Heart right ventricle (tissue), 16 donors: ENCODE measurements at places on chromosomes 3 and 15. TPM values are rescaled to one million over a fixed set of nuclear protein-coding genes. Genes with fewer than 3 reads are reported as not detected.

- H3K4me3 ChIP-seq: no peak overlapping the region
- H3K36me3 ChIP-seq: no peaks in the 10 kb centered on the region
- H3K27me3 ChIP-seq: peaks cover 12% of the 10 kb centered on the region
- H3K27ac ChIP-seq: no peak overlapping the region
- no peak for DNase-seq
Observed at GRCh38 chr15:80228959-80229610, 22.9 kb downstream of the CTXND1 start.

DNA sequence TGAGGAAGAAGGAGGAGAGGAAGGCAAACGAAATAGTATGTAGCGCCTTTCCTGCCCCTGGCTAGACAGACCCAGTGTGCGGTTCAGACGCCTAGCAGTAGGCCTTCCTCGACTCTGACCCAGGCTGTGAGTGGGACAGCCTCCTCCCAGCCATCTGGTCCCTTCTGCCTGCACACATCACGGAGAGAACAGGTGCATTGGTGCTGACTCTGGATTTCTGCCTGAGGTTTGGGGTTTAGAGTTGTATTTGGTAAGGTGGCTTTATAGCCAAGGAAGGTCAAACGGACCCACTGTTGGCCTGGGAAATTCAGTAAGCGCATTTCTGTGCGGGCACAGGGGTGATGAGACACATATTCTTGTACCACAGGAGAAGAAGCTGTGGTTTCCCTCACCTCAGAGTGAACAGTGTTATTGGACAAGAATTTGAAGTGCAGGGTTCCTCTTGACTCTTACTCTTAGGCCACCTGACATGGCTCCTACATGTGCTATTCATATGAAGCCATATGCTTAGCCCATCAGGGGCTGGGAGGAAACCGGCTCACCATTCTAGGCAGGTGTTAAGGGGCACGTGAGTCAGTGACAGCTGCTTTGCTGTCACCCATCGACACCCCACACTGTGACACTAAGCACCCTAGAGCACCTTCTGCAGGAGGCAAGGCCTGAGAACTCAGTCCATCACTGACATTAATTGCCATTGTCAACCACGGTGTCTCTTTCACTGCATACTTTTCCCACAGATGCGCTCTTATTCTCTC lies 143.3 kb downstream of the CHDH start:
- H3K4me3 ChIP-seq: no peak overlapping the region
- no peaks in the 10 kb centered on the region for H3K4me1 ChIP-seq
- no peaks in the 10 kb centered on the region for H3K36me3 ChIP-seq
- H3K27me3 ChIP-seq: no peaks in the 10 kb centered on the region
- no peak overlapping the region for H3K27ac ChIP-seq
- no peak for DNase-seq

- DNase-seq: no peak
- no peak overlapping the region for H3K27ac ChIP-seq
- no peak overlapping the region for H3K4me3 ChIP-seq
- no peaks in the 10 kb centered on the region for H3K27me3 ChIP-seq
- H3K36me3 ChIP-seq: no peaks in the 10 kb centered on the region
Observed at GRCh38 chr15:28904541-28905315, 19.0 kb downstream of the APBA2 start.

DNA sequence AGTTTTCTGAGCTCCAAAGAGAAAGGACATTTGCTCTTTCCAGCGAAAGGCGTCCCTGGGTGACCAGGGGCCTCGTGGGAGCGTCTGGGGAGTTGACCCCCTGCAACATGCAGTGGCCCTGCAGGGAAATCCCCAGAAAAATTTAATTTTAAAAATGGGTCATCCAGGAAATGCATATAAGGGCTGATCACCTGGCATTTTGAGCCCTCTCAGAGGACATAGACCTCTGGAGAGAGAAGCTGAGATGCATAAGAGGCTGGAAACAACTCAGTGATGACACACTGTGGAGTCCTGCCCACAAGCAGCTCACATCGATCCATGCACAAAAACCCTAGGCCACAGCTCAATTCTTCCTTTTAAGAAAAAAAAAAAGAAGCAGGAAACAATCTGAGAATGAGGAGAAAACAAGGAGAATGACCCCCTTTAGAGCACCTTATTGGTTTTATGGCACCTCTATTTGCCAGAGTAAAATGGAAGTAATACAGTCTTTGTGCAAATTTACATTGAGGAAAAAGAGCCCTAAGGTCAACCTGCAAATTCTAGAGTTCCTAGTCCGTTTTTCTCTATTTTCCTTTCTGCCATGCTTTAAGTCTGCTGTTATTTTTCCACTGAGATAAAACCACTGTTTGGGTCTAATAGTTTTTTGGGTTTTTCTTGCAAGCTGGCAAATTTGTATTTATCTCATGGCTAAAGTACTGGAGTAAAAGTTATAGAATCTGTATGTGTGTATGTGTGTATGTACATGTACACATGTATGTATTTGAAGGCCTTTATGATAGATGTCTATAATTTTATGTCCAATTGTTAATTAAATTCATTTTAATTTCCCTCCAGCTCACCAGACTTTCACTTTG lies 6.9 kb upstream of the BDH1 start:
- no peak overlapping the region for H3K27ac ChIP-seq
- no peaks in the 10 kb centered on the region for H3K36me3 ChIP-seq
- H3K27me3 ChIP-seq: peaks cover 29% of the 10 kb centered on the region

Gene MASP1
- total RNA-seq: 258 TPM

Gene CCDC54
- total RNA-seq: not detected

Gene SMCO1
- 58.6 TPM for total RNA-seq

DNA sequence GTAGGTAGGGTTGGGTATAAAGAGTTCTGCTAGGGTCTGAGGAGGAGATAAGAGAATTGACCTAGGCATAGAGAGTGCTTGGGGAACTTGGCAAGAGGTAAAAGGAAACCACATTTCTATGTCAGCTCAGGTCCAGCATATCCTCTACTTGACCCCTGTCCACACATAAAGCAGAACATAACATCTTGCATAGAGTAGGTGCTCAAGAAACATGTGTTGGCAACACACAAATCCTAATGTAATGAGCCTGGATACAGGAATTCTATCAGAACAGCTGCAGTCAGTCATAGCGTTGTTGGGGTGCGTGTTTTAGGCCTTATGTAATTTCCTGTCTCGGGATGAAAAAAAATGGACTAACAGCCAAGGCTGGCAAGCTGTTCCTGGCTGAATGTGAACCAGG lies 35.0 kb upstream of the PLCL2 start:
- H3K27me3 ChIP-seq: no peaks in the 10 kb centered on the region
- no peak for DNase-seq
- no peaks in the 10 kb centered on the region for H3K36me3 ChIP-seq

- H3K4me1 ChIP-seq: no peaks in the 10 kb centered on the region
- H3K27ac ChIP-seq: no peak overlapping the region
- H3K27me3 ChIP-seq: no peaks in the 10 kb centered on the region
- no peaks in the 10 kb centered on the region for H3K36me3 ChIP-seq
Observed at GRCh38 chr3:176992978-176993377, 204.3 kb downstream of the TBL1XR1 start.
